Brain (organoid and tissue), 16 donors: ENCODE measurements at places on chromosomes 1 and 21. TPM values are rescaled to one million over a fixed set of nuclear protein-coding genes. Genes with fewer than 3 reads are reported as not detected.

DNA sequence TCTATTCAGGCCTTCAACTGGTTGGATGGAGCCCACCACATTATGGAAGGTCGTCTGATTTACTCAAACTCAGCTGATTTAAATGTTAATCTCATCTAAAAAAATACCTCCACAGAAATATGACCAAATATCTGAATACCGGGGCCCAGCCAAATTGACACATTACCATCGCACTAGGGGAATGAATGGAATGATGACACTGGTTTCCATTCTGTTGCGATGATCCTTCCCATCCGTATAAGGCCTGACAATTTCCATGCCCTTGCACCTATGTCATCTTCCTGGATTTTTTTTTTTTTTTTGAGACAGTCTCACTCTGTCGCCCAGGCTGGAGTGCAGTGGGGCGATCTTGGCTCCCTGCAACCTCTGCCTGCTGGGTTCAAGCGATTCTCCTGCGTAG is 397.5 kb downstream of the KIF26B start:
- DNase-seq, result no peak

- no peak for DNase-seq
Observed at GRCh38 chr1:208787219-208787618, 543.0 kb upstream of the PLXNA2 start.

DNA sequence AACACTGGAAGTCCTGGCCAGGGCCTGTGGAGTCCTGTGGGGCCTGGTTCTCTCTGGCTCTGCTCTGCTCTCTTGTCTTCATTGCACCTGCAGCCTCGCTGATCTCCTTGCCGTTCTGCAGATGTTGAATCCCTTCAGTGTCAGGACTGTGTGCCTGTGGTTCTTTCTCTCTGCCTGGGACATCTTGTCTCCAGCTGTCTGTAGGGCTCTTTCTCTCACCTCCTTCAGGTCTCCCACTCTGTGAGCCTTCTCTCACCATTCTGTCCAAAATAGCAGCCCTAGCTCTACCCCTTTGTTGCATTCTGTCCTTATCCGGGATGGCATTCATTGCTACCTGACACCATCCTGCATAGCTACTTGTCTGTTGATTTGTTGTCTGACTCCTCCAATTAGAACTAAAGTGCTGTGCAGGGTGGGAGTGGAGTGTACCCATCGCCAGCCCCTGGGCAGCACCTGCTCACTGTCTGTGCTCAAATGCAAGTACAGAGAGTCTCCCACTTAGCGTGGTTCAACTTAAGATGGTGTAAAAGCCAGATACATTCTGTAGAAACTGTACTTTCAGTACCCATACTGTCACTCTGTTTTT is 8.9 kb downstream of the PGBD2 start:
- no peak for DNase-seq

OR2L2 gene
- polyA plus RNA-seq, result not detected

GRCh38 chr21:45286671-45287437 is 841 bp downstream of the POFUT2 start:
- DNase-seq, result peak; percentile 35

DNA sequence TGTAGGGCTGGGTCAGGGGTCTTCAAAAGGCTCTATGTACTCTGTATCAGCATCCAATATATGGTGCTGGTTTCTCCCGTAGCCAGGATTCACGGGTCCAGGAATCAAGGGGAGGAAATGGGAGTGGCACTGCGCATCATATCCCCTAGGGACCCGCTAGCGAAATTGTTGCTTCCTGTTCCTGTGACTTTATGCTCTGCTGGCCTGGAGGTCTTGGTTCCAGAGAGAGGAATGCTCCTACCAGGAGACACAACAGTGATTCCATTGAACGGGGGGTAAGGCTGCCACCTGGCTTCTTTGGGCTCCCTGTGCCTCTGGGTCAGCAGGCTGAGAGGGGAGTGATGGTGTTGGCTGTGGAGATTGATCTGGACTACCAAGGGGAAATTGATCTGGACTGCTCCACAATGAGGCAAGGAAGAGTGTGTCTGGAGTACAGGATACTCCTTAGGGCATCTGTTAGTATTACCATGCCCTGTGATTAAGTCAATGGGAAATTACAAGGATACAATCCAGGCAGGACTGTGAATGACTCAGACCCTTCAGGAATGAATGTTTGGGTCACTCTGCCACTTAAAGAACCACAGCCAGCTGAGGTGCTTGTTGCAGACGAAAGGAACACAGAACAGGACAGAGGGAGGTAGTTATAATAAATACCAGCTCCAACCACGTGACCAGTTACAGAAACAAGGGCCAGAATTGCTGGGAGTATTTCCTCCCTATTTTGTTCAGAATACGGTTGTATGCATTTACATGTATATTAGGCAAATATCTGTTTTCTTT is 10.2 kb downstream of the SPSB1 start:
- DNase-seq, result no peak

CLDN17 gene
- polyA plus RNA-seq, result not detected

GATAD2B gene
- 29.4 TPM for polyA plus RNA-seq

GRCh38 chr1:101907264-101907663 is 89.5 kb downstream of the OLFM3 start:
- DNase-seq, result no peak

RNU1-1 gene
- polyA plus RNA-seq, result not detected

DNA sequence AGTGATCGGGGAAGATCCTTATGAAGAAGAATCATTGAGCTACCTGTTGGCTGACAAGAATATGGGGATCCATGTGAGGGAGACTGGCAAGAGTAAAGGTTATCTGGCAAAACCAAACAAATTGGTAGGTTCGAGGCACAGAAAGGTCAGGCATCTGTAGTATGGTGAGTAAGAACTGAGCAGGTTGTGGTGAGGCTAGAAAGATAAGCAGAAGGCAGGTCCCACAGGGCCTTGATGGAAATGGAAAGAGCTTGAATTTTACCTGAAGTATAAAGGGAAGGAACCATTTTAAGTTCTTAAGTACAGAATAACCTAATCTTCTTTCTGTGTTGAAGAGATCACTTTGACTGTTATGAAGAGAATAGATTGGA is 11.1 kb downstream of the PTPRC start:
- DNase-seq, result no peak

SLC2A5 gene
- 1.3 TPM for polyA plus RNA-seq

DNA sequence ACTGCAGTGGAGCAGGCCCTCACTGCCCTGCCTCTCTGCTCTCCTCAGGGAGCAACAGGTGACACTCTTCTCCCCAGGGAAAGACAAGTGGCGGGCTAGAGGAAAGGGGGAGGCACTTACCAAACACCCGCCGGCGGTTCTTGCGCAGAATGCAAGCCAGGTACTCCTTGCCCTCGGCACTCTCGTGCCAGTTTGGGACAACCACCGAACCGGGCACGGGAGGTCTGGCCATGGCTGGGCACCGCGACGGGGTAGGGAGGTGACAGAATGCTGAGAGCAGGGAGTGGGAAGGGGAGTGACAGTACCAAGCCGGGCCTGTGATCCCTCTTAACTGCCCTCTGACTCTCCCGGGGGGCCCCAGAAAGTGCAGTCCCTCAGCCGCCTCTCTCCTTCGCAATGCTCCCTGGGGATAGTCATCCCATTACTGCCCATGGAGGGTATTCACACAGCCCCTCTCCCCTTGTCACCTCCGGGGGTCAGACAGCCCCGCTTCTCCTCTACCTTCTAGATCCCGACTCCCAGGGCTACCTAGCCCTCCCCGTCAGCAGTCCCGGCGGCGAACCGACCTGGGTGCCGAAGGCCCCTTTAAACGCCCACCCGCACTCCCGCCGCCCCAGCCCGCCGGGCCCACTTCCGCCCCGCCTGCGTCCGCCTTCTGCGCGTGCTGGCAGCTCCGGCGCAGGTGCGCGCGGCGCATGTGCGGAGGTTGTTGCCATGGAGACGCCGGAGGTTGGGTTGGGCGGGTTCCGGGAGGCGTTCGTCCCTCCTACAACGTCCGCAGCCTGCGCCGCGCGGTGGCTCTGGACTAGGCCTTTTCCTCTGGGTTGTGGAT is at the start of gene CPLANE2:
CPLANE2 (minus strand) TSS at position 673 of the 832 bp plus-strand sequence; CDS start at position 232, 441 bp downstream.
- peak; percentile 98 for DNase-seq

GJA9 gene
- not detected for polyA plus RNA-seq

DNA sequence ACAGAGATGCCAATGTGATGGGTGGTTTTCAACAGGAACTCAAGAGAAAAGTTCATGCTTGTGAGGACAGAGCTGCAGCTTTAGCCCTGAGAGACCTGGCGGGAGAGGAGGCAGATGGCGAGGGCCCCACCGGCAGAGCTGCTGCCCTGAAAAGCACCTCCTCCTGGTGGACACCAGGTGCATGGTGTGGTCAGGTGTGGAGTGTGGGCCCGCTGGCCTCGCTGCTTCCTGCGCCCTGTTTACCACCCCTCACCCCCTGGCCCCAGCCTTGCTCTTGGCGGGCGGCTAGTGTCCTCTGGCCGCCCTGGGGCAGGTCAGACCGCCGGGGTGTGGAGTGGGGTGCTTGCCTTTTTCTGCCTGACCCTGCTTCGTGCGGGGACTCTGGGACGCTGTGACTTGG is 42.8 kb downstream of the PRKCZ start:
- DNase-seq, result no peak

DNA sequence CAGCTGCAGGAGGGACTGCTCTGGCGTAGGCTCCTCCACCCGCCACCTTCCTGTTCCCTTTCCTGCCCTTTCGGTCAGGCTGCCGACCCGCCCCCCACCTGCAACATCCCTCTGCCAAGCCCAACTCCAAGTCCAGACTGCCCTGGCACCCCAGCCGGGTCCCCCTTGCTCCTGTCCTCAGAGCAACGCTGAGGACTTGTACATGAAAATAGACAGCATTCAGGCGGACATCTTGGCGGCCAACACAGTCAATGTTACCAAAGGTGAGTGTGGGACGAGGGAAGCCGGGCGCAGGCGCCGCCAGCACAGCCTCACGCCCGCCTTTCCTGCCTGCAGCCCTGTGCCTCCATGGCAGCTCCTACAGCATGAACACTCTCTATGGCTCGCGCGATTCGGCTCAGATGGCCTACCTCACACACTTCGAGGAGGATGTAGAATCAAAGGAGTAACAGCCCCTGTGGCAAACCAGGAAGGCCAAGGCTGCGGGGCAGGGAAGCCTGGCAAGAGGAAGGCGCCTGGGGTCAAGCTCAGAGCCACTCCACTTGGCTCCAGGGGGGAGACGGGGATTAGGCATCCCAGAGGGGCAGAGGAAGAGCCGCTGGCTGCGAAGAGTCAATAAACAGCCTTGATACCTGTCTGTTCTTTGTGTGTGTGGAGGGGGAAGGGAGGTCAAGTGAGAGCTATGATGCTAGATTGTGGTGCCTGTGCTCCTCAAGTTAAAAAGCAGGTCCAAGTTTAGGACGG is 5.8 kb downstream of the RNU5D-1 start:
- DNase-seq, result no peak

CLCA4 gene
- polyA plus RNA-seq, result 0.54 TPM

- no peak for DNase-seq
Observed at GRCh38 chr1:99621340-99621901, 24.5 kb upstream of the PALMD start.

DNA sequence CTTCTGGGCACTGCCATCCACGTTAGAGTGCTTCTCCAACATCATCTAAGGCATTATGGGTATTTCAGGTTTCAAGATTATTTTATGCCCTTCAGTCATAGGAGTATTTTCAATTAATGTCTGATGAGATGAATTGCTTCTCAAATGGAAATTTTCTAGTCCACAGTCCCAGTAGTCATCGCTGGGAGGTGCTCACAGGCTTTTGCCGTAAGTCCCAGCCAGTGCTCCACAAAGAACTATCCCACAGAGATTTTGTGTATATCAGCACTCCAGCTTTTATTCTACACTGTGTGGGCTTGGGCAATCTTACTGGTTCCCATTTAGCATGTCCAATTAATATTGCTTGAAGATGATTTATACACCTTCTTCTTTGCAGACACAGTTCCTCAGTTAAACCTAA is 61.0 kb downstream of the SMYD2 start:
- no peak for DNase-seq

- DNase-seq, result no peak
Observed at GRCh38 chr1:1782399-1783221, 4.3 kb upstream of the NADK start.

- no peak for DNase-seq
Observed at GRCh38 chr1:63653976-63654375, 60.8 kb downstream of the PGM1 start.

DNA sequence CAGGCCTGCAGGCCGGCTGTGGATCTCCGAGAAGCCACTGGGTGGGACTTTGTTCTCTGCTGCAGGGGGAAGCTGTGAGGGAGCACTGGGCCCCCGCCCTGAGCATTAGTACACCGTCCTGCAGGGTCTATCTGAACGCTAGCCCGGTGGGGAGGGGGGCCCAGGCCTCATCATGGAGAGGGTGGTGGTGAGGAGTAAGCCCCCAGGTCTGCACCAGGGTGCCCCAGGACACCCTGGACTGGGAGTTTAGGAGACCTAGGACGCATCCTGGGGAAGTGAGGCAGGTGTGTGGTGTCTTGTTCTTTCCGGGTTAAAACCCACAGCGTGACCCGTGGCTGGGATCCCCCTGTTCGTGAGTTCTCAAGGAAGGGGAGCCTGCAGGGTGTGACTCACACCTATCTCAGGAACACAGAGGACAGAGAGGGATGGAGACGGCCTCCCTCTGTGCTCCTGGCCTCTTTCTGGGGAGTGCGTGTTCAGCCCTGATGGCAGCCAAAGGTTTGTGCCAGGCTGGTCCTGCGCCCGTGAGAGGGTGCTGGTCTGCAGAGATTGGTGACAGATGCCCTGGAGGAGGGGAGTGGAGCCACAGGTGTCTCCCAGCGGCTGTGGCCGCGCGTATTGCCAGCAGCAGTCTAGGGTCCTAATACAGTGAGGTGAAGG is 44.8 kb downstream of the AGPAT3 start:
- peak; percentile 23 for DNase-seq

VWA5B1 gene
- polyA plus RNA-seq, result 0.14 TPM

ASAP3 gene
- polyA plus RNA-seq, result 7.9 TPM

GRCh38 chr1:30743584-30744059 is 14.0 kb downstream of the LAPTM5 start:
- no peak for DNase-seq

- DNase-seq, result peak; percentile 85
Observed at GRCh38 chr1:17437580-17438317, 1.7 kb downstream of the RCC2 start.

DPYD gene
- 1.3 TPM for polyA plus RNA-seq
